ENCODE measurements at places on chromosomes 12 and 14.

- H3K27ac ChIP-seq = no peak overlapping the region
- no peaks in the 10 kb centered on the region for H3K27me3 ChIP-seq
- DNase-seq = no peak
- no peaks in the 10 kb centered on the region for H3K4me1 ChIP-seq
- H3K4me3 ChIP-seq = no peak overlapping the region
Observed at GRCh38 chr14:22549324-22549962, 39.6 kb downstream of the DAD1 start.

- no peak for DNase-seq
- no peak overlapping the region for H3K27ac ChIP-seq
- no peaks in the 10 kb centered on the region for H3K36me3 ChIP-seq
- no peak overlapping the region for H3K4me3 ChIP-seq
- H3K27me3 ChIP-seq = no peaks in the 10 kb centered on the region
- H3K4me1 ChIP-seq = no peaks in the 10 kb centered on the region
Observed at GRCh38 chr12:67720351-67720856, 71.9 kb downstream of the DYRK2 start.

DNA sequence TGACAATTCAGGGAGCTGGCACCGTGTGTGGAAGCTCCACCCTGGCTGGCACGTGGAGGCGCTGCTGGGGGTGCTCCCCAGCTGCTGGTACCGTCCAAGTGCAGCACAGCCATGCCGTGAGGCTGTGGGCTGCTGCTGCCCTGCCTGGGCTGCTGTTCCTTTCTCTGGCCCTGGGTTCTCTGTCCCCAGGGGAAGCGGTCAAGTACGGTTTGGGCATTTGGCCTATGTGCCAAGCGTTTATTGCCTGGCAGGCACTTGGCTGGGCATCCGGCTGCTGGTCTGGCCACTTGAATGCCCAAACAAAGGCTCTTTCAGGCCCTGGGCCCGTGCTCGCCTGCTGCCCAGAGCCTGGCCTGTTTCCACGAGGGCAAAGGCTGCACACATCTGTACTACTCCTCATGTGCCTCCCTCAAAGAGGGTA is 39.6 kb downstream of the RHOF start:
- no peak overlapping the region for H3K4me3 ChIP-seq
- no peaks in the 10 kb centered on the region for H3K27me3 ChIP-seq
- no peak for DNase-seq
- no peaks in the 10 kb centered on the region for H3K4me1 ChIP-seq
- no peaks in the 10 kb centered on the region for H3K36me3 ChIP-seq

DNA sequence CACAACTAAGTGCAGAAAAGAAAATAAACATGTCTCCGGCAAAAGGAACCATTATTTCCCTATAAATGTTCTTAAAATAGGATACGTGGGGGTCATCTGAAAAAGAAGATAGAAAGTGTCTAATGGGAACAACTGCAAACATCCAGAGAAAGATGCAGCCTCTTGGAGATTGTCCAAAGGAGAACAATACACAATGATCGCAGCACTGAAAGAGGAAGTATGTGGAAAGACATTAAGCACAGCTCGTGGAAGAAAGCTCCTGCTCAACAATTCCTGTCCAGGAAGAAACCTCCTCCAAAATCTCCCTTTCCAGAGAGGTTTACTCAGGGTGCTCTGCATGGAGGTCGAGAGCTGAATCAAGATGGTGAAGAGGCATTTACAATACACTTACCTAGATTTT is 2.5 kb upstream of the LALBA start:
- no peaks in the 10 kb centered on the region for H3K27me3 ChIP-seq
- no peak for DNase-seq
- H3K27ac ChIP-seq = no peak overlapping the region

GRCh38 chr12:7610006-7610405 is 55.7 kb downstream of the APOBEC1 start:
- H3K4me1 ChIP-seq = no peaks in the 10 kb centered on the region
- H3K4me3 ChIP-seq = no peak overlapping the region
- H3K36me3 ChIP-seq = no peaks in the 10 kb centered on the region
- H3K27ac ChIP-seq = no peak overlapping the region

- H3K4me3 ChIP-seq = no peak overlapping the region
- no peaks in the 10 kb centered on the region for H3K36me3 ChIP-seq
- H3K27me3 ChIP-seq = no peaks in the 10 kb centered on the region
- DNase-seq = no peak
- H3K27ac ChIP-seq = no peak overlapping the region
Observed at GRCh38 chr12:89899651-89900050, 191.0 kb upstream of the ATP2B1 start.

DNA sequence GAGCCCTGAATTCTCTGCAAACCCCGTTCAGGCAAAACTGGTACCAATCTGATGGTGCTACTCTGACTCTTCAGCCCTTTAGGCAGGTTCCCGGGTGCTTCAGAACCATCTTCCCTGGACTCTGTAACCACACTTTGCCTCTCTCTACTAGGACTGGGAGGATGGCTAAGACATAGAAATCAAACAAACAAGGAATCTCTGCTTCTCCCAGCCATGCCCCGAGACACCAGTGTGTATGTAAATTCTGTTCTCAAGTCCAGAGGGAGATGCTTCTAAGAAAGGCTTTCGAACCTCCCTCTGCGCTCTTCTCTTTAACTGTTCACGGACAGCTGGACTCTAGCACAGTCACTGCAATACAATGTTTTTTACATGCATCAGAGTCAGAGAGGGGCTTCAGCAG is 1.9 kb upstream of the KCNK10 start:
- no peak overlapping the region for H3K4me3 ChIP-seq
- no peak for DNase-seq
- H3K4me1 ChIP-seq = peaks cover 7% of the 10 kb centered on the region
- peaks cover 38% of the 10 kb centered on the region for H3K27me3 ChIP-seq

- no peaks in the 10 kb centered on the region for H3K27me3 ChIP-seq
- no peak overlapping the region for H3K27ac ChIP-seq
- no peak for DNase-seq
- H3K4me1 ChIP-seq = no peaks in the 10 kb centered on the region
- no peak overlapping the region for H3K4me3 ChIP-seq
Observed at GRCh38 chr14:87331991-87332390, 661.0 kb downstream of the GALC start.

DNA sequence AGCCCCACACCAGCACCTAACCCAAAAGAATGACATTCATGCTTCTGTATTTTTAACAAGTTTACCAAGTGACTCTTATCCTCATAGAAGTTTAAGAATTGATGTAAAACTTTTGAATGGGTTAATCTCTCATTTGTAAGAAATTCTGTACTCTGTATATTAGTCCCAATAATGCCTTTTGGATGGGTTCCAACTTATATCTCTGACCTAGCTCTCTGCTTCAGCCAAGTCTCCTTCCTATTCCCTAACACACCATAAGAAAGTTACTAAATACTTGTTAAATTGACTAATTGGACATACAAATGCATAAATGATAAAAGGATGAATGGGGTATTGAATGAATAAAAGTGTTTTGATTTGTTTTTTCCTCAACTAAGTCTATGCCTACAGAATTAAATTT is 557.3 kb downstream of the TMTC2 start:
- H3K27me3 ChIP-seq = no peaks in the 10 kb centered on the region
- no peak overlapping the region for H3K4me3 ChIP-seq
- no peaks in the 10 kb centered on the region for H3K36me3 ChIP-seq
- H3K27ac ChIP-seq = no peak overlapping the region
- no peaks in the 10 kb centered on the region for H3K4me1 ChIP-seq
- DNase-seq = no peak

DNA sequence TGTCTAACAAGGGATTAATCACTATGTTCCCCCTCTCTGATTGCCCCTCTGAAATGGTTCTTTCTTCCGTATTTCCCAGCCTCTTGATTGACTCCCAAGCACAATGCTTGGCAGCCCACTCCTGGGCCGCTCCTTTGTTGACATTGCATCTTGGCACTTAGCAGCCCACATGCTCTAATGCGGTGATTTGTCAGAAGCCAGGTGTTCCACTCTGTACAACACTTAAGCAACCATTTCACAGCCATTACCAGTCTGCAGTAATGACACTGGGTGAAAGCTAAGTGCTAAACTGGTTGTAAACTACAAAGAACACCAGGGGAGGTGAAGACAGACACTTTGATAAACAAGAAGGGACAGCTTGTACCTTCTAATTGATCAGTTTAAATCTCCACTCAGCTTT is 353.5 kb downstream of the TMEM132D start:
- H3K36me3 ChIP-seq = no peaks in the 10 kb centered on the region
- no peak overlapping the region for H3K27ac ChIP-seq
- H3K27me3 ChIP-seq = no peaks in the 10 kb centered on the region
- no peaks in the 10 kb centered on the region for H3K4me1 ChIP-seq
- no peak for DNase-seq
- H3K4me3 ChIP-seq = no peak overlapping the region

- peaks cover 3% of the 10 kb centered on the region for H3K27me3 ChIP-seq
- H3K27ac ChIP-seq = no peak overlapping the region
- no peaks in the 10 kb centered on the region for H3K4me1 ChIP-seq
- H3K4me3 ChIP-seq = no peak overlapping the region
- no peak for DNase-seq
Observed at GRCh38 chr14:62118461-62118860, 356.2 kb downstream of the SNAPC1 start.

- H3K27ac ChIP-seq = no peak overlapping the region
- H3K36me3 ChIP-seq = no peaks in the 10 kb centered on the region
- no peaks in the 10 kb centered on the region for H3K4me1 ChIP-seq
- no peaks in the 10 kb centered on the region for H3K27me3 ChIP-seq
- DNase-seq = no peak
Observed at GRCh38 chr12:93299262-93299846, 78.4 kb upstream of the NUDT4 start.

GRCh38 chr12:96774496-96775256 is 132.4 kb upstream of the NEDD1 start:
- DNase-seq = peak; percentile 53
- H3K36me3 ChIP-seq = no peaks in the 10 kb centered on the region
- no peaks in the 10 kb centered on the region for H3K27me3 ChIP-seq
- H3K27ac ChIP-seq = no peak overlapping the region

GRCh38 chr14:24870949-24871701 is 178.8 kb downstream of the STXBP6 start:
- no peaks in the 10 kb centered on the region for H3K27me3 ChIP-seq
- DNase-seq = no peak
- no peaks in the 10 kb centered on the region for H3K4me1 ChIP-seq
- no peaks in the 10 kb centered on the region for H3K36me3 ChIP-seq
- no peak overlapping the region for H3K4me3 ChIP-seq

DNA sequence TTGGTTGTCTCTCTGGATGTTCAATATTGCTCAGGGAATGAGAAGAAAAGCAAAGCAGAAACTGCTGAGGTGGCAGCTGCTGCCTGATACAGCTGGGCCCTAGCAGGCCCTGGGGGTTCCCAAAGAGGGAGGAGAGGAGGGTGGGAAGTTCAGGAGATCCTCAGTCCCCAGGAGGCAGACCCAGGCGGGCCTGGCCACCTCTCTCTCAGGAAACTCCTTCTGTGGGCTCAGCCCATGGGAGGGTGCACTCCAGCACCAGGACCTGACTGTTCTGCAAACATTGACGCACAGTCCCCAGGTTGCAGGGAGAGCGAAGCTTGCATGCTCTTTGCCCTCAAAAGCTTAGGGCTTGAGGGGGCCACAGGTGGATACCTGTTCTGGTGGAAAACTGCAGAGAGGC is 29.6 kb downstream of the IRF2BPL start:
- no peaks in the 10 kb centered on the region for H3K4me1 ChIP-seq
- H3K27me3 ChIP-seq = no peaks in the 10 kb centered on the region
- no peaks in the 10 kb centered on the region for H3K36me3 ChIP-seq
- no peak overlapping the region for H3K4me3 ChIP-seq

DNA sequence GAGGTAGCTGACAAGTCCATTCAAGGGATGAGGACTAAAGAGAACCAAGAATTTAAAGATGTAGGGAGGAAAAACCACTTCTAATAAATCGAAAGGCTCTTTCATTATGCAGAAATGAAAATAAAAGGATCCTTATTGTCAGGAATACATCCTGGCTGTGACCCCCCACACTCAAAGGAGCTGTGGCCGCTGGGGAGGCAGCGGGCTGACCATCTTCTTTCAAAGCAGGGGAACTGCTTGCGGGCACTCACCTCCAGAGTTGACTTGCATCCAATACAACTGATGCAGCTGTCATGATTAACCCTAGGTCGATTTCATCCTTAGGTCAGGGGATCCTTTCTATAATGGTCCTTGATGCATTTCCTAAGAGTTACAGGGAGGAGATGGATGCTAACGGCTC is 35.3 kb downstream of the TRAFD1 start:
- H3K27ac ChIP-seq = no peak overlapping the region
- no peaks in the 10 kb centered on the region for H3K36me3 ChIP-seq
- no peaks in the 10 kb centered on the region for H3K27me3 ChIP-seq
- no peak for DNase-seq
- no peak overlapping the region for H3K4me3 ChIP-seq
- no peaks in the 10 kb centered on the region for H3K4me1 ChIP-seq

GRCh38 chr12:10409392-10409791 is at the start of gene KLRC4:
Gene KLRC4, minus strand, starts transcription at chr12:10409757. Its CDS starts 182 bp downstream, at chr12:10409575.
- peak within 1 kb of the TSS; percentile 12 for H3K4me3 ChIP-seq
- peak within 1 kb of the TSS; percentile 61 for H3K27ac ChIP-seq
- H3K4me1 ChIP-seq = peaks cover 7% of the 10 kb centered on the region
- H3K36me3 ChIP-seq = no peaks in the 10 kb centered on the region
- no peak for DNase-seq

- no peaks in the 10 kb centered on the region for H3K27me3 ChIP-seq
- no peaks in the 10 kb centered on the region for H3K36me3 ChIP-seq
- H3K4me1 ChIP-seq = no peaks in the 10 kb centered on the region
- peak; percentile 62 for DNase-seq
- no peak overlapping the region for H3K27ac ChIP-seq
- no peak overlapping the region for H3K4me3 ChIP-seq
Observed at GRCh38 chr14:70972107-70972976, 65.1 kb downstream of the PCNX1 start.

DNA sequence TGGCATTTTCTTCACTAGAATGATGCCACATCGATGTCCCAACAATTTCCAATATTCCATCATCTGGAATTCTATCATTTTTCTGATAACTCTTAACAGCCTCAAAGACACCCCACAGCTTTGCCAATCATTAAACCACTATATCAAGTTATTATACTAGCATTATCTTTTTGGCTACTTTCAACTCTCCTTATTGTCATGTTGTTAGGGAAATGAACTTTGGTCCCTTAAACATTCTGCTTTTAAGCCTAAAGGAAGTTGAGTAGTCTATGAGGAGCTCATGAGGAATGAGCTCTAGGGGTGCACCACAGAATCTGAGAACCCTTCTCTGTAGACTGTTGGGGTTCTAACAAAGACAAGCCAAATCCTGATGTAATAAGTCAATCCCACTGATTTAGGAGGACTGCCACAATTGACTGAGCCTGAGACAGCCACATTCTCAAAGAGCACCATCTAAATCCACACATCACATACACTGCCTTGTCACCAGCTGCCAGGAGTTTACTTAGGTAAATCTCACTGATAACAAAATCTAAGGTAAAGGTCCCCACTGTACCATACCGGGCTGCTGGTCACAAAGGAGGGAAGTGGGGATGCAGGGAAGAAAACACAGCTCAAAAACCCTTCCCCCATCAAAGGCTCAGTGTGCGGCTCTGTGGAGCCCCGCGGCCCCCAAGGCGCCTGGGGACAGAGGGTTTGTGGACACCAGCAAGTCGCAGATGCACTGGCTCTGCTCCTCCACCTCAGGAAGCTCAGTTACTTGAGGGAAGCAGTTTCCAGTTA is 58.2 kb downstream of the SETD3 start:
- no peak overlapping the region for H3K27ac ChIP-seq
- no peaks in the 10 kb centered on the region for H3K4me1 ChIP-seq
- H3K36me3 ChIP-seq = no peaks in the 10 kb centered on the region
- no peak overlapping the region for H3K4me3 ChIP-seq
- no peak for DNase-seq
